Epithelial cell of umbilical artery (primary cell): ENCODE measurements at places on chromosomes 12 and 14. TPM values are rescaled to one million over a fixed set of nuclear protein-coding genes. Genes with fewer than 3 reads are reported as not detected.

TNS2 gene
- total RNA-seq = 21.1 and 30.9 TPM in 2 replicates

RPL10L gene
- total RNA-seq = not detected in 2 replicates

LUM gene
- total RNA-seq = 2.3 and 7.1 TPM in 2 replicates

IFNG-AS1 gene
- total RNA-seq = not detected in 2 replicates

KLRK1 gene
- not detected in 2 replicates for total RNA-seq

HVCN1 gene
- 3.6 and 7.4 TPM in 2 replicates for total RNA-seq

LRP1-AS gene
- not detected in 2 replicates for total RNA-seq

SPIC gene
- not detected in 2 replicates for total RNA-seq

ARHGEF25 gene
- 3.8 and 8.1 TPM in 2 replicates for total RNA-seq

ZNF605 gene
- 7.8 and 10.5 TPM in 2 replicates for total RNA-seq

GPR84 gene
- total RNA-seq = not detected in 2 replicates

HOXC12 gene
- total RNA-seq = not detected in 2 replicates

INSM2 gene
- total RNA-seq = not detected in 2 replicates

TMEM132C gene
- not detected in 2 replicates for total RNA-seq

ANG gene
- total RNA-seq = 3.6 and 5.5 TPM in 2 replicates

NAV3 gene
- total RNA-seq = 17.9 and 24.2 TPM in 2 replicates

MUCL1 gene
- not detected in 2 replicates for total RNA-seq

ESRRB gene
- not detected in 2 replicates for total RNA-seq

VDR gene
- total RNA-seq = under 0.01 and 0.30 TPM in 2 replicates
